Stimulated activated CD8-positive, alpha-beta memory T cell treated with anti-CD3 and anti-CD28 coated beads, Interleukin-4, amount 100 ng/mL, for 1 hour (primary cell): ENCODE measurements at places on chromosomes 5 and 9.

GRCh38 chr5:171074747-171075146, 212.9 kb downstream of the RANBP17 start:
- DNase-seq, result no peak

DNA sequence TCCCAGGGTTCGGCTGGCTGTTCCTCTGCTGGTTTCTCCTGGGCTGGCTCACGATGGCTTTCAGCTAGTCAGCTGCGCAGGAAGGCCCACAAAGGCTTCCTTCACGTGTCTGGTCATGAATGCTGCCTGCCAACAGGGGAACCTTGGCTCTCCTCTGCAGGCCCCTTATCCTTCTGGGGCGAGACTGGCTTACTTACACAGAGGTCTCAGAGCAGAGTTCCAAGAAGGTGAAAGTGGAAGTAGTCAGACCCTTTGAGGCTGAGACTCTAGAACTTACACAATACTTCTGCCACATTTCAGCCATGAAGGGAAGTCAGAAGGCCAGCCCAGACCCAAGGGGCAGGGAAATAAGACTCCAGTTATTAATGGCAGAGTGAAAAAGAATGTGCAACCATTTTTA, 99.5 kb downstream of the LHFPL2 start:
- no peak for DNase-seq

DNA sequence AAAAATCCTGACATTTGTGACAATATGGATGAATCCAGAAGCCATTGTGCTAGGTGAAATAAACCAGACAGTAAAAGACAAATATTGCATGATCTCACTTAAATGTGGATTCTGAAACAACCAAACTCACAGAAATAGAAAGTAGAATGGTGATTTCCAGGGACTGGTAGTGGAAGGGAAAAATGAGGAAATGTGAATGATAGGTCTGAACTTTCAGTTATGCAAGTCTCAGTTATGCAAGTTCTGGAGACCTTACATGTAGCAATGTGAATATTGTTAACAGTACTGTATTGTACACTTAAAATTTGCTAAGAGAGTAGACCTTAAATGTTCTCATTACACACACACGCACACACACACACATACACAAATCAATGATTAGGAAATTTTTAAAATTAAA, 84.9 kb downstream of the SLCO4C1 start:
- no peak for DNase-seq

- DNase-seq, result no peak
Measured at GRCh38 chr5:37580106-37580505, 201.0 kb downstream of the WDR70 start.

GRCh38 chr9:134414900-134415425, 88.7 kb downstream of the RXRA start:
- DNase-seq, result no peak
